Retina (tissue), 1 donor: ENCODE measurements at places on chromosomes 2 and 18.
A peak's percentile ranks its signal among the peaks of the same experiment; 100 is the strongest.

DNA sequence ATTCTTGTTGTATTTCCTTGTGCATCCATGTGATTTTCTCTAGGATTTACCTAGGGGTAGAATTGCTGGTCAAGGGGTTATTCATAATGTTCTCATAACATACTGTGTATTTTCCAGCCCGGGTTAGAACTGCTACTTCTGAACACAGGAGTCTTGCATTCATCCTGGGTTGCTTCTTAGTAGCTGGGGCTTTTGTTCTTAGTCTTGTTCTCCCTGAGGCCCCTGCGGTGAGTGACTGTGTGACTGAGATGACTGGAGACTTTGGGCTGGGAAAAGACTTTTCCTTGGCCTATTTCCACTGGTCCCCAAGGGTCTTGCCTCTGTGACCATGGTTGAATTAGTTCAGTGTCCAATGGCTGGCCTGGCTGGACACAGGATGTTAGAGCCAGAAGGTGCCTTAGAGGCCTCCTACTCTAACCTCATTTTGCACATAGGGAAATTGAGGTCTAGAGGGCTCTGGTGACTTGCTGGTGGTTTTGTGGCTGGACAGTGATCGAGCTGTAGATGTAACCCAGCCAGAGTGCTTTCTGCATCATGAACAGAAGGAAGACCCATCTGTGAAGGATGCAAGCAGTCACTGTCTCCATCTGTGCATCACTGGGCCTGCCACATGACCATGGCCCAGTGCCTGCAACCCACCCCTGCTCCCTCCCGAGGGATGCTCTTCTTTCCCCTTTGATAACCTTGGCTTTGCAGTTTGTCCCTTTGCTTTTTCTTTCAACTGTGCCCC is 233.3 kb downstream of the FHOD3 start:
- DNase-seq, result no peak

- DNase-seq, result no peak
Measured at GRCh38 chr2:151350579-151351195, 6.7 kb upstream of the TNFAIP6 start.

DNA sequence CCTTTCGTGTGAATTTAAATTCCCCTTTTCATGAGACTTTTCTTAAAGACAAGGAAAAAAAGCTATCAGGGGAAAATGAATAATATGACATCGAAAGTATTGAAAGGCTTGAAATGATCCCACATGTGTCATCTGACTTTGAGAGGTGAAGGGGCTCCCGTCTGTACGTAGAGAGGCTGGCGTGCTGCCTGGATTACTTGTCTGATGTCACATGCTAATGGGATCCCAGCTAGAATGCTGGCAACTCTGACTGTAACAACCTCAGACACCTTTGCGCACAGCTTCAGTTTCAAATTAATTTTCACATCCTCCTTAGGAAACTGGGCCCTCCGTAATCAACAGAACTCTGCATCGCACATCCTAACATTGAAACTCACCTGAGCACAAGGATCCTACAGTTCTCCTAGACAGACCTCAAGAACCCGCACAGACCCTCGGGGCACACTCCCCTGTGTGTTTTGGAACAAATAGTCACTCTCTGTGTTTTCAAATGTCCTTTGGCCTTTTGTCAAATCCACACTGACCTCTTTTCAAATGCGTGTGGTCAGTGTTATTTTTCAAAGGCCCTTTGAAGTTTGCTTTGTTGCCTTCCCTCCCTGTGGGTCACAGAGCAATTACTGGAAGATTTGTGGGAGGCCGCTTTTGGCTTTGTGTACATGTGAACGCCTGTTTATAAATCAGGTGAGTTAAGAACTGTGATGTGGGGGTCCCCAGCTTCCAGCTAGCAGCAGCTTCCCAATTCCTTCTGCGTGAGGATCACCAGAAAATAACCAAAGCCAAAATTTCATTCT is 65.9 kb downstream of the IL1R2 start:
- no peak for DNase-seq

GRCh38 chr18:21254576-21254975 is 12.5 kb downstream of the GREB1L start:
- DNase-seq, result no peak

DNA sequence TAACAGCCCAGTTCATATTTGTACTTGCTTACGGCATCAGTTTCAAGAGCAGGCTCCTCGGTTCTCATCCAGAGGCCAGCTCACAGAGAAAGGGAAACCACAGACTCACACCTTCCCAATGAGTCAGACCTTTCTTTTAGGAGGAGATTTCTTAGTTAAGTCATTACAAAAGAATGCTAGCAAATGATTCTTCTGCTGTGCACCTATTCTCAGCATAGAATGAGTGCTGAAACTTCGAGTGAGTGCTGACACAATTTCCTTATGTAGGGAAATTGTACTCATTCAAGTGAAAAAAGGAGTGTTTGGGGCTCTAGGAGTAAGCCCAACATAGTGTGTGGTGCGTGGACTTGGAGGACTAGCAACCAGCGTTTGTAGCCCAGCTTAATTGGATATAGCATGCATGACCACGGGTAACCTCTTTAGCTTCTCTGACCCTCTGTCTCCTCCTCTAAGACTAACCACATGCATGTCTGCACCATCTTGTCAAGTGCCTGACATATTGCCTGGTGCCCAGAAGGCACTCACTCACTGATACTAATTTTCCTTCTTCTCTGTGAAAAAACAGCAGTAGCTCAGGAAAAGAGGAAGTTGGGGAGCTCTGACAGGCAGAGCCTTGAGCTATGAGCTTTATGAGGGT is 87.0 kb downstream of the ALPK2 start:
- peak; percentile 39 for DNase-seq
